ENCODE measurements at places on chromosomes 4 and X. TPM values are rescaled to one million over a fixed set of nuclear protein-coding genes. Genes with fewer than 3 reads are reported as not detected.

- no peak for DNase-seq
These were observed 38.6 kb upstream of the EDA2R start for GRCh38 chrX:66677430-66677829.

DNA sequence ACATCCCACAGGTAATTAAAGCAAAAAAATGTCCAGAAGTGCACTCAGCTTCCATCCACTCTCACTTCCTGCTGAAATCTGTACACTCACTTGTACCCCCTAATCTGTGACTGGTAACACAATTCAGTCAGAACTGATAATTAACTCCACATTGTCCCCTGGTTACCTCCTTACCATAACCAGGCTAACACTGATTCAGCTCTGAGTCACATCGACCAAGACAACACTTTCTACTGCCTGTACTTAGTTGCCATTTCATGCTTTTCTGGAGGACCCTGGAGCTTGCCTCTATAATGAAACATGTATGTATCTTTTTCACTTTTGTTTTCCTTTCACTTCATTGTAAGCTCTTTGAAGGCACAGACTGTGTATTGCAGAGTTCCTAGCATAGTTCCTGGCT is 130.9 kb upstream of the GABRG1 start:
- DNase-seq = no peak

DNA sequence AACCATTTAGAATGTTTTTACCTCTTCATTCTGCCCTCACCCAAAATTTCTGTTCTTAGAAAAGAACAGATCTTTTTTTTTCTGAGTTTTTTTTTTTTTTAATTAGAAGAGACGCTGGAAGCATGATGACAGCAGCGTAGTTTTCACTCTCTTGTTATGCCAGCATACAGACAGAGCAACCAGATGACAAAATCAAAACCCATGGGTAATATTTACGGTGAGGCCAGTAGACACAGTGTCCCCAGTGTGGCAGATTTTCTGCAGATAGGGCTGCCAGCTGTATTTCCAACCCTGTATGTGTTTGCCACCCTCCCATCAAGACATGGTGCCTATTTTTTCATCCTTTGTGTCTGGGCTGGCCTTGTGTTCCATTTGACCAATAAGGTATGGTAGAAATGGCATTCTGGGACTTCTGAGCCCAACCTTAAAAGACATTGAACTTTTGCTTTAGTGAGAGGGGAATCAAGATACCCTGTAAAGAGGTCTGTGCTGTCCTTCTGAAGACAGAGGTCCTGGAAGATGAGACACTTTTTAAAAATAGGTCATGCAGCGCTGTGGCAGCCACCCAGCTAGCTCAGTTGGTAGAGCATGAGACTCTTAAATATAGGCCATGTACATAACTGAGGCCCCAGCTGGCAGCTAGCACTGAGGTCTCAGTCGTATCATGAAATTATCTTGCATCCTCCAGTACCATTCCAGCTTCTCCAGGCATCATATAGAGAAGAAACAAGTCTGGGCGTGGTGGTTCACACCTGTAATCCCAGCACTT is 6.7 kb upstream of the ZNF41 start:
- DNase-seq = no peak

DNA sequence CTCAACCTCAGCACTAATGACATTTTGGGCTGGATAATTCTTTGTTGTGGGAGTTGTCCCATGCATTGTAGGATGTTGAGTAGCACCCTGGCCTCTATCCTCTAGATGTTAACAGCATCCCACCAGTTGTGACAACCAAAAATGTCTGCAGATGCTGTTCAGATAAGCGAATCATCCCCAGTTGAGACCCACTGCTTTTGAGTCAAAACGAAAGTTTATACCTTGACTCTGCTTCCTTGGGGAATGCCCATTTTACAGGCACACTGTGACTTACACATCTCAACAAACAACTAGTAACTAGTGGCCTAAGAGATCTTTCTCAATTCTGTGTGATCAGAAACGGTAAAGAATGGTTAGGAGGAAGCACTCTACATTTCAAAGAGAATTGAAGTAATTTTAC is 37.0 kb downstream of the SEPSECS start:
- DNase-seq = no peak

NPY5R gene
- total RNA-seq = 0.55 TPM

TNMD gene
- total RNA-seq = 1.1 TPM
